ENCODE measurements at places on chromosomes 7 and 10.

DNA sequence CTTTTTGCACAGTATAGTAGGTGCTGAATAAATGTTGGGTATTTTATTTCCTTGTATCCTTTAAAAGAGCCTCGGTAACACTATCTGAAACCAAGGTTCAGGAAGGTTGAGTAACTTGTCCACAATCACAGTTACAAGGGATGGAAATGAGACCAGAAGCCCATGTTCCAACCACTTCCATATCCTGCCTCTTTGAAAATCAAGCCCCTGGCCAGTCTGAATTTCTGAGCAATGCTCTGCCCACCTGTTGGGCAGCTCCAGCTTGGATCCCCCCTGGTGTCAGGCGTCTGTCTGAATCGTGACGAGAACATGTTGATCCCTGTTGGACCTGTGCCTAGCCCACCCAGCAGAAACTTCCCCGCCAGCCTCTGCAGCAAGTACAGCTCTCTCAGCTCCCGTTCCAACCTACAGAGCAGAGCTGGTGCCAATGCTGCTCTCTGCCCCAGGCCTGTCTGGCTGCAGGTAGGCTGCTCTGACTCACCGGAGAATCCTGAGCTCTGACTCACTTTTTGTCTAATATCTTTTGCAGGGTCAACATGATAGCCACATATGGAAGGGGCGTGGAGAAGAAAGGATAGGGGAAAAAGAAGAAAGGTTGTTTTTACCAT is 595.5 kb downstream of the INHBA start:
- no peak for DNase-seq

- no peak for DNase-seq
Measured at GRCh38 chr7:158241919-158242318, 345.7 kb downstream of the PTPRN2 start.

- DNase-seq, result no peak
Measured at GRCh38 chr7:45873035-45873354, at the start of gene CCDC201. CCDC201 (minus strand) TSS chr7:45873082; CDS start chr7:45873007, 75 bp downstream.

GRCh38 chr10:5951167-5951711 is 26.1 kb downstream of the IL15RA start:
- no peak for DNase-seq

DNA sequence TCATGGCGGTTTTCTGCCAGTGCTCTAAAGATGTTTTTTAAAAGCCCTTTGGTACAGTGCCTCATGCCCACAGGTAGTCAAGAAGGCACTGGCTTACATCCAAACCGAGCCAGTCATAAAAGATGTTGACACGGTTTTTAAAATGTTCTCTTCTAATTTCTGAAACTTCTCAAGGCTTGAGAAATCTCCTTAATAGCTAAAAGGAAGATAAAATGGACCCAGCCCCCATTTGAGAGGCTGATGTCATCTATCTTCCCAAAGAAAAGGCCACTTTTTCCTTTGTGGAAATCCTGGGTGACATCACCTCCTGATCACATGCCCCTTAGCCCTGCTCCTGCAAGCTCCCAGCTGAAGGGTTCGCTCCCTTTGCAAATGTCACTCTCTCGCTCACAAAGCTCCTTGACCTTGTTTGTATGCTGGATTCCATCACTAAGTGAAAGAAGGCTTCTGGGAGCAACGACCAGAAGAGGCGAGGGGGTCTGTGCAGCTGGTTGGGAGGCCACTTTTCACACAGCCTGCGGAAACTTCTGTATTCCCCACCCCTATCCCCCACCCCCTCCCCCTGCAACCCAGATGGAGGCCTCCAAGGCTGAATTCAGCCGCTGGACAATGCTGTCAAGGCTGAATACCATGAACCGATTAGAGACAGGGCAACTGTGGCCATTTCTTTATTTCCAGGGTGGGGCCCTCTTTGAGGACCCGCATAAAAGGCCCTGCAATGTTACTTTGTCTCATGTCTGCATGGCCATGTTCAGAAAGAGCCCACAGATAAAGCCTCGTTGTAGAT is 122.8 kb downstream of the CUBN start:
- DNase-seq, result no peak

DNA sequence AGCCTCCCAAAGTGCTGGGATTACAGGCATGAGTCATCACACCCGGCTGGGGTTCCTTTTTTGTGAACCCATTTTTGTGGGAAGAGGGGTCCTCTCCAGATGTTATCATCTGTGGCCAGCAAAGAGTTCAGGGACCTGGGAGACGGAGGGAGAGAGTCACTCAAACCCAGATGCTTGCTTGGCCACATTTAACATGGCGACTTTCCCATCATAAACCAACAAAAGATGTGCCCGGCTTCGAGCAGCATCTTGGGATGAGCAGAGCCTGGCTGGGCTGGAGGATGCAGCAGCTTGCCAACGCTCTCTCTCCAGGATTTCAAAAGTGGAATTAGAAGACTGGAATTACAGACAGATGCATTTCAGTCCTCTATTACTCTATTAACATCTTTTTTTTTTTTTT is 19.1 kb upstream of the HABP2 start:
- no peak for DNase-seq

DNA sequence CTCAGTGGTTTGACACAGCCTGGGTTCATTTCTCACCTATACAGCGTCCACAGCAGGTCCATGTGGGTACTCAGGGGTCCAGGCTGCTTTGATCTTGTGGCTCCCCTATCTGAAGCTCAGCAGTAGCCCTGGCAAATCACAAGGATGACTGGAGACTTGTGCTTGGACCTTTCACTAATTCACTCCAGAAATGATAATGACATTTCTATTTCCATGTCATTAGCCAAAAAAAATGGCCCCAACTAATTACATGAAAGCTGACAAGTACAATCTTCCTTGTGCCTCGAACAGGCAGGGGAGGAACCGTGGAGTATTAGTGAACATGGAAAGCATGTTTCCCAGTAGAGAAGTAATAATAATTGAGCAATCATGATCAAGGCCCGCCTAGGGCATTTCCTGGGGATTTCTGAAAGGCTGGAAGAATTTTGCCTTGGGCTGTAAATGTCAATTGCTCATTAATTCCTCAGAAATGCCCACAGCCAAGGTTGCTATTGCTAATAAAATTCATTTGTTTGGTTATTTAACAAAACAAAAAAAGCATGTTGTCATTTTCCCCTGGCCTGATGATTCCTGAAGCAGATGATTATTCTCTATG is 586.1 kb downstream of the SDK1 start:
- DNase-seq, result no peak

GRCh38 chr10:35696392-35697287 is 54.5 kb upstream of the FZD8 start:
- DNase-seq, result no peak
